Stimulated activated CD4-positive, alpha-beta T cell treated with anti-CD3 and anti-CD28 coated beads, Interleukin-4, amount 100 ng/mL, for 4 hours (primary cell): ENCODE measurements at places on chromosomes 7 and 10.

DNA sequence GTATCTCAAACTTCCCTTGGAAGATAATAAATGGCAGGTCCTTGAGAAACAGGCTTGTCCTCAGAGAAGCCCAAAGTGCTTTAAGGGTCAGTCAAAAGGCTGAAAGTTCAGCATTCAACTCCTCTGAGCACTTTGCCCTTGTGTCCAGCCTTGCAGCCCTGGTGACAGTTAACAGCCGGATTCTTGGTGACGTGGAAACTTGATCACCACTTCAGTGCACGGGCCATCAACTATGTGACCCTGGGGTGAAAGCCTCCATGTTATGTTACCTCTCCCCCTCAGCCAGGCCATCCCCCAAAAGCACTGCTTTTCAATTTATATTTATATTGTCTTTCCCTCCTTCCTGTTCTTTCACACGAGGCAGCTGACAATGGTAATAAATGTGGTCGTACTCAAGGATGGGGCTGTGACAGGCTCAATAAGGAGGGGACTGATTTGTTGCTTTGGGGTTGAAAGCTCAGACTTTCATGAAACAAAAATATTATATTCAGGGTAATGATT lies 164.0 kb upstream of the NRP1 start:
- DNase-seq = no peak

- DNase-seq = no peak
These were observed 7.5 kb downstream of the ASB4 start for GRCh38 chr7:95493247-95493646.

- DNase-seq = no peak
These were observed 55.7 kb downstream of the ST7 start for GRCh38 chr7:117008886-117009531.

GRCh38 chr7:158190756-158191155 lies 396.9 kb downstream of the PTPRN2 start:
- no peak for DNase-seq

DNA sequence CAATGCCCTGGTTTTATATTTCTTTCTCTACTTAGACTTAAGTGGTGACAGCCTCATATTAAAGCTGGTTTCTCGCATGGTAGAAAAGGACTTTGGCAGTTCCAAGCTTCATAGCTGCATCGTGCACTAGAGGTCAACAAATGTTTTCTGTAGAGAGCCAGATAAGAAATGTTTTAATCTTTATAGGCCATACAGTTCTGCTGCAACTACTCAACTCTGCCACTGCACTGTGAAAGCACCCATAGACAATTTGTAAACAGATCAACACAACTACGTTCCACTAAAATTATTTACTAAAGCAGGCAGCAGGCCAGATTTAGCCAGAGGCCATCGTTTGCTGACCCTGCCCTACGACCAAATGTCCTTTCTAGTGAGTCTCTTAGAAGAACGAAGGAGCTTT lies 36.7 kb downstream of the CSGALNACT2 start:
- no peak for DNase-seq

GRCh38 chr10:63481815-63482421 lies 16.1 kb upstream of the JMJD1C start:
- no peak for DNase-seq
